ENCODE measurements at places on chromosomes 1 and 21.

- peak; percentile 38 for DNase-seq
Measured at GRCh38 chr1:157045250-157046218, at the start of gene ARHGEF11. ARHGEF11 (minus strand) TSS chr1:157045742; CDS start chr1:157044330, 1,412 bp downstream.

DNA sequence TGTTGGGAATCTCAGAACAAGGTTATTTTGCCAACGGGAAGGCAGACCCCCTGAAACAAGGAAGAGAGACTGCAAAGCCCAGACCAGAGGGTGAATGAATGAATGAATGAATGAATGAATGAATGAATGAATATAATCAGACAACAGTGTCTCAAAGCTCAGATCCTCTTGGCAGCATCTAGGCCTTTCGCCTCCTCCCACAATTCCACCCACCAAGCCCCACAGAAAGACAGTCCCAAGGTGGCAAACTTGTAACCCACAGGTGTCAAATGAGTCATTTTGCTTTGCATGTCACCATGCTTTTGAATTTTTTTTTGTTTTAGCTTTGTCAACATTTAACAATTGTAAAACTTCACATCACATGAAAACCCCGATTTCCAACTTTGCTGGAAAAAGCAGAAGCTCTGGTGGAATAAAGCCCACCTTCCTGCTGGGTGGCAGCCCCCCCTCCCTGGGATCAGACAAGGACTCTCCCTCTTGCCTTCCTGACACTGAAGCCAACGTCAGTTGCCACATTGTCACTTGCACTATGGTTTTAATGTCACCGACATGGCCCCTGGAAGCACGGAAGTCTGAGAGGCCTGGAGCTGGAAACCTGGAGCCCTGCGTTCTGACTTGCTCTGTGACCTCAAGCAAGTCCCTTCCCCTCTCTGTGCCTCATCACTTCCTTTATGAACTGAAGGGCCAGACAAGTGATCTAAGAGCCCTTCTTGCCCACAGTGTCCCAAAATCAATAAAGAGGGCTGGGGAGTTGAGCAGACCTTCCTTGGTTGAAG is 134.6 kb upstream of the RUNX3 start:
- DNase-seq = no peak

DNA sequence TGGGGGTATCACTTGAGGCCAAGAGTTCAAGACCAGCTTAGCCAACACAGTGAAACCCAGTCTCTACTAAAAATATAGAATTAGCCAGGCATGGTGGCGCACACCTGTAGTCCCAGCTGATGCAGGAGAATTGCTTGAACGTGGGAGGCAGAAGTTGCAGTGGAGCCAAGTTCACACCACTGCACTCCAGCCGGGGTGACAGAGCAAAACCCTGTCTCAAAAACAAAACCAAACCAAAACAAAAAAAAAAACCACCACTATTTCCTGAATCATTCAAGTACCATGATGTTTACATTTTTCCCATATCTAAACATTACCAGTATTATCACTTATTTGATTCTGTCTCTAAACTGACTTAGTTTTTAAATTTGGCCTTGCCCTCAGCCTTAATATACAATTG is 29.5 kb downstream of the TUT4 start:
- DNase-seq = no peak

DNA sequence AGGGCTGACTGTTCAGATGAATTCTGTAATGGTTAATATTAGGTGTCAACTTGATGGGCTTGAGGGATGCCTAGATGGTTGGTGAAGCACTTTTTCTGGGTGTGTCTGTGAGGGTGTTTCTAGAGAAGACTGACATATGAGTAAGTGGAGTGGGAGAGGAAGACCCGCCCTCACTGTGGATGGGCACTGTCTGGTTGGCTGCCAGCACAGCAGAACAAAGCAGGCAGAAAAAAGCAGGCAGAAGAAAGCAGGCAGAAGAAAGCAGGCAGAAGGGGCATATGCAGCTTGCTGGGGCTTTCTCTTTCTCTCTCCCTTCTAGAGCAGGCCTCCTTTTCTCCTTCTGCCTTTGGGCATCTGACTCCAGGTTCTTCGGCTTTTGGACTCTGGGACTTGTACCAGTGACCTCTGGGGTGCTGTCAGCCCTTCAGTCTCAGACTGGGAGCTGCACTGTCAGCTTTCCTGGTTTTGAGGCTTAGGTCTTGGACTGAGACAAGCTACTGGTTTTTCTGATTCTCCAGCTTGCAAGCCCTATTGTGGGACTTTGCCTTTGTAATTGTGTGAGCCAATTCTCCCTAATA is 42.9 kb upstream of the CD2 start:
- DNase-seq = no peak

DNA sequence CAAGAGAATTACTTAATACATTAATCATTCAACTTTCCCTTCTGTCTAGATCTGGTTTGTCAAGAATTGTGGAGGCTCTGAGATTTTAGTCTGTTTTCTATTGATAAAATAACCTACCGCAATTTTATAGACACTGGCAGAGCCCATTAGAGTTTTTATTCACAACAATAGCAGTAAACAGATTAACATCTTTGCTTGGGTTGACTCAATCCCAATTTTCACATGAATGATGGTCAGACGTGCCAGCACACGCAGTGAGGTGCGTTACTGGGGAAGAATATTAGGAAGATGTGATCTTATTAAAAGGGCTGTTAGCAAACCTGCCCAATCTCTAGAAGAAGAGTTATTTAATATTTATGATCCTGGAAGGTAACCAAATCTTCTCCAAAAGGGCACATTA is 736.6 kb downstream of the MRPL39 start:
- DNase-seq = no peak

DNA sequence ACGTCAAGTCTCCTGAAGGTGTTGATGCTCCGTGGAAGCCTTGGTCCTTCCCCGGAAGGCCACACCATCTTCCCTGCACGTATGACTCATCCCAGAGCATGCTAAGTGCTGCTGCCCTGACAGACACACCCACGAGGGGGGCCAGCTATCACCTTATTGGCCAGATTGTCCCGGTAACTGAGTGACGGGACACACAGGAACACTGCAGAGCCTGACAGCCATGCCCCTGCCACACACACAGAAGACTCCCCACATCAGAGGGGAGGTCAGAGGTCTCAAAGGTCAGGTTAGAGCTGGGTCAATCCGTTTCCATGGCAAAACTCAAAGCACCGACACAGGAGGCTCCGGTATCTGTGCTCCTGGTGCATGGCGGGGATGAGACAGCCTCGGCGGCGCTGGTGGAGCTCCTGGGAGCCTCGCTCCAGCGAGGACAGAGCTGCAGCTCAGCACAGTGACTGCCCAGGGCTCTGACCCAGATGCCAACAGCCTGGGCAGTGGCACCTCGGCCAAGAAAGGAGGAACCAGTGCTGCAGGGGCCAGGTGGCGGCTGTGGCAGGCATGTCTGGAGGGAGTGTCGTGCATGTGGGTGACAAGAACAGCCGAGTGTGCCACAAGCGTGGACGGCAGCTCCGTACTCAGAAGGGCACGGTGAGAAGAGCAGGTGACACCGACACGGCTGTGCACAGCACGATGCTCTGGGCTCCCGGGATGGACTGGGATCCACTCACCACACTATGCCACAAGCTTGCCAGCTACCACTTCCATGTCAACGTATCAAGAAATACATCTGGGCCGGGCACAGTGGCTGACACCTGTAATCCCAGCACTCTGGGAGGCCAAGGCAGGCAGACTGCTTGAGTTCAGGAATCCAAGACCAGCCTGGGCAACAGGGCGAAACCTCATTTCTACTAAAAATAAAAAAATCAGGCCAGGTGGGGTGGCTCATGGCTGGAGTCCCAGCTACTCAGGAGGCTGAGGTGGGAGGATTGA is 14.8 kb upstream of the TMEM240 start:
- DNase-seq = peak; percentile 46

- DNase-seq = no peak
Measured at GRCh38 chr1:61807606-61808140, 65.4 kb downstream of the PATJ start.

DNA sequence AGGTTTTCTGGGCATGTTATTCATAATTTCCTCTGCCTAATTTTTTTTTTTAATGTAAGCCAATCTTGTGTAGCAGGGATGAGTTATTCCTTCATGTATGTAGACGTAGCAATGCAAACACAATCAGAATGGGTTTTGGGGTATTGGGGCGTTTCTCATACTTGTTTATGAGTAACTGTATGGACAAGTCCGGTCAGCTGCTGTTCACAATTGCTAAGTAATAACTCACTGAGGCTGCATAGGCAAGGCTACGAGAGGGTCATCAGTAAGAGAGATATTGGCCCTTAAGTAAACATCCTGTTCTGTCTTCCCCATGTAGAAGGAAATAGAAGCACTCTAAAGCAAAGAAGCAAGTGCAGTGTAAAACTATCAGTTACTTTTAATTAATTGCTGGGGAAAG is 9.5 kb upstream of the TARS2 start:
- DNase-seq = peak; percentile 75

- no peak for DNase-seq
Measured at GRCh38 chr21:17775431-17776126, 43.6 kb downstream of the C21orf91 start.

DNA sequence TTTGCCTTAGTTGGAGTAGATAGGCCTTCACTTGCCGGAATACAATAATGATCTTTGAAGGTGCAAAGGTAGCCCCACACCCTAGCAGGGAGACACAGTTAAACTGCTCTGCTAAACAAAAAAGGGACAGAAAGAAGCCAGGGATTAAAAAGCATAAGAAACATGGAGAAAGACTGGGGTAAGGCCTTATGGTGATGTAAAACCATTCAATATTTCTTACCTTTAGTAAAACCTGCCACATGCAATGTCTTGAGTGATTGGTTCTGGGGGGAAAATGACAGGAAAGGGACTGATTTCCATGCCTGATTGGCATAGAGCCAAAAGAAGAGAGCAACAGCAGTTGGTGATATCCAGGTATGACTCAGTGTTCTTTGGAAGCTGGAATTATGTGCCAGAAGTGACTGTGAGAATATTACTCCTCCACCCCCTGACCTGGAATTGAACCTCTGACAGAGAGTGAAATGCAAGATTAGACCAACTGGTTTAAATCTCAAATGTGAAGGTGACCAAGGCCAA is 8.1 kb downstream of the DNASE2B start:
- no peak for DNase-seq

DNA sequence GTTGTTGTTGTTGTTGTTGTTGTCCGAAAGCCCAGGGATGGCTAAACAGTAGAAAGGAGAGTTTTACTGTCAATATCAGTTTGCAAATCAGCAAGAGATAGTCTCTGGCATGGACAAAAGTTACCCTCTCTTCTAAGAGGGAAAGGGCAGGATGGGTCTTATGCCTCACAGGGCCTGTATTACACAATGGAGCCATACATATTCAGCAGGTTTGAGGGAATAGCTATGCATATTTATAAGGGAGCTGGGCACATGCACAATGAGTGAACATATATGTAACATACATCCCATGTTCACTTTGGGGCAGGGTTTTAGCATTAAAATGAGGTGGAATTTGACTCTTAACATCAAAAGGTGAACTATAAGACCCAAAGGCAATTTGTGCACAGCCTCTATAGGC is 84.4 kb upstream of the PGBD5 start:
- DNase-seq = no peak

Data from non-pigmented ciliary epithelial cell (primary cell).